ENCODE measurements at places on chromosomes 5 and 9.

DNA sequence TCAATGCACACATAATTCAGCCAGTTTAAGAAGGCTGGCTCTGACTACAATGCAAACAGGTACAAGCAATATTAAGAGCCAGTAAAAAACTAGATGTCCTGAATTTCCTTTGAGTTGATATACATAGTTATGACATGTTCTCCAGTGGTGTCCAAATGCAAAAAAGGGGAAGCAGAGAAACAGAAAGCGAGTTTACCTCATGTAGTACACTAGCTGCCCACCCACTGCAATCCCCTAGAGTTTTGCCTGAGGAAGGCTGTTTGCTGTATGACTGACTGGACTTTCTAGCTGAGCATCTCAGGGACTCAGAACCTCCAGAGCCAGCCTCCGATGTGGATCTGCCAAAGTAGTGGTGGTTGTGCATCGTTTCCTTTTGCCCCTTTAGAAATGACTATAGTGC lies 44.8 kb upstream of the SLC1A3 start:
- DNase-seq: no peak

DNA sequence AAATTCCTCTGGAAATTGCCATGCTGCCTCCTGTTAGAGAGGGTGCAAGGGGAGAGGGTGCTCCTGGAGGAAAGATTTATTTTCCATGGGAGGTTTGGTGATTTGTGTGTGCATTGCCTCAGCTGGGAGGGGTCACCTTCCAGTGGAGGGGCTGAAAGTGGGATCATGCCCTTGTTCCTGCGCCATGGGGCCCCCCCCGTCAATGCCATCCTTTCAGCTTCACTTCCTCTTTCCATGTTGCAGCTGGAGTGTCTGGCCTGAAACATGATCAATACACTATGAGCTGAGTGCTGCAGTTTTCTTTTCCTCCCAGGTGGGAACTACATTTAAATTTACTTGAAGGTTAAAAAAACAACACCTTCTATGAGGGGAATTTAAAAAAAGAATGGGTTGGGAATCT lies 176.8 kb downstream of the MELK start:
- no peak for DNase-seq

DNA sequence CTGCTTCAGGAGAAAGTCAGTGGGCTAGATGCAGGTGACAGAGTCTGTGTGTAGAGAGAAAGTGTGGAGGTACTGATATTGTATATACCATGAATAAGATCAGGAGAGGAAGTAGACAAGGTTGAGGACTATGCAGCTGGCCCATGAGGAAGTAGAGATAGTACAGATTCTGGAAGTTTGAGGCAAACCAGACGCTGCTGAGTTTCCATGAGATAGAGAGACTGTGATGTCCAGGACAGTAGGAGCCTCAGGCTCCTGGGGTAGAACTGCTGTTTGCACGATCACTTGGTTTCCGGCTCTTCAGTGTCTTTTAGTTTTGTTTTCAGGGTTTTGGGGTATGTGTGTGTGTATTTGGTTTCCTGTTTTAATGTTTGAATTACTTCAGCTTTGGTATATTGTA lies 13.6 kb downstream of the OTULINL start:
- DNase-seq: no peak

- no peak for DNase-seq
These were observed 35.7 kb upstream of the TXN start for GRCh38 chr9:110291921-110292557.

DNA sequence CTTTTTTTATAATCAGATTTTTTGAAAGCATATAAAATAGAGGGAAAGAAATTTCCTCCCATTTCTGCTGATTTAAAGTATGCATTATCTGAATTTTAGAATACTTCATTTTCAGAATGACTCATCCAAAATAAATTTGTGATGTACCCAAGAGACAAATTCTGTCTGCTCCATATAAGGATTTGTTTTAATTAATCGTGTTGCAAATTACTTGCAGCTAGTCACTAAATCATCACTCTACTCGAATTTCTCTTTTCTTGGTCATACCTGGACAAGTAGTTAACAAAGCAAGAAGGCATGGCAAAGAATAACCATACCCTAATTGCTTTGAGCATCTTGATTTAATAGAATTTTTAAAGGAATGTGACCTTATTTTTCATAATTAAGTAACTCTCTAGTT lies 284.1 kb upstream of the GRAMD2B start:
- DNase-seq: no peak

- DNase-seq: no peak
These were observed 62.6 kb downstream of the ELL2 start for GRCh38 chr5:95899006-95899405.

DNA sequence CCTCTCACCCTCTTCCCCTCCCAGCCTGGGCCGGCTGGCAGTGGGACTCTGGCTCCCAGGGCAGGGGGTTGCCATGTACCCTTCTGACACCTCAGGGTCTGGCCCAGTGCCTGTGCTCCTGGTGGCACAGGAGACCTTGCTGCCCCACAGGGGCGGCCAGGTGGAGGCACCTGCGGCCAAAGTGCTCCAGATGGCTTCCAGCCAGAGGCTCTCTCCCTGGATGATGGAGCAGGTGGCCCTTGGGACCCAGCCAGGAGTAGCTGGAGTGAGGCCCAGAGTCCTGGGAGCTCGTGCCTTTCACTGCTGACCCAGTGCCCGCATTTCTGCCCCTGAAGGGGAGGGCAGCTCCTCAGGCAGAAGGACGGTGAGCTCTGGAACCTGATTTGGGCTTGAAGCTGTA lies 87.3 kb downstream of the NTNG2 start:
- DNase-seq: no peak

- DNase-seq: no peak
These were observed 40.9 kb downstream of the CETN3 start for GRCh38 chr5:90368454-90369246.

GRCh38 chr9:129281506-129282145 lies 103.6 kb upstream of the IER5L start:
- DNase-seq: no peak

DNA sequence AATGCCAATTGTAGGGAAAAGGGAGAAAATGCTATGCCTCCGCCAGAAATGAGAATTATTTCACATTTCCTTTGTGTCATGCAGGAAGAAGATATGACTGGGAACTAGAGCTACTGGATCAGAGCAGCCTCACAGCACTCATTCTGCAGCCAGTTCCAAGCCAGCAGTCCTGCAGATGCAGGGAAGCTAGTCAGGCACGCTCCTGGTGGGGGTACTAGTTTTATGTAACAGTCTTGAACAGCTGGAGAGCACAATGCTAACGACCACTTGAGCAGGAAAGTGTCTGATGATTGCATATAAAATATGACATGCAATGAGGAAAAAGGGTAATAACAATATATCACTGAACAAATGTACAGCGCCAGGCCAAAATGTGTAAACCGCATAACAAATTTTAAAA lies 21.7 kb downstream of the CDH10 start:
- no peak for DNase-seq

DNA sequence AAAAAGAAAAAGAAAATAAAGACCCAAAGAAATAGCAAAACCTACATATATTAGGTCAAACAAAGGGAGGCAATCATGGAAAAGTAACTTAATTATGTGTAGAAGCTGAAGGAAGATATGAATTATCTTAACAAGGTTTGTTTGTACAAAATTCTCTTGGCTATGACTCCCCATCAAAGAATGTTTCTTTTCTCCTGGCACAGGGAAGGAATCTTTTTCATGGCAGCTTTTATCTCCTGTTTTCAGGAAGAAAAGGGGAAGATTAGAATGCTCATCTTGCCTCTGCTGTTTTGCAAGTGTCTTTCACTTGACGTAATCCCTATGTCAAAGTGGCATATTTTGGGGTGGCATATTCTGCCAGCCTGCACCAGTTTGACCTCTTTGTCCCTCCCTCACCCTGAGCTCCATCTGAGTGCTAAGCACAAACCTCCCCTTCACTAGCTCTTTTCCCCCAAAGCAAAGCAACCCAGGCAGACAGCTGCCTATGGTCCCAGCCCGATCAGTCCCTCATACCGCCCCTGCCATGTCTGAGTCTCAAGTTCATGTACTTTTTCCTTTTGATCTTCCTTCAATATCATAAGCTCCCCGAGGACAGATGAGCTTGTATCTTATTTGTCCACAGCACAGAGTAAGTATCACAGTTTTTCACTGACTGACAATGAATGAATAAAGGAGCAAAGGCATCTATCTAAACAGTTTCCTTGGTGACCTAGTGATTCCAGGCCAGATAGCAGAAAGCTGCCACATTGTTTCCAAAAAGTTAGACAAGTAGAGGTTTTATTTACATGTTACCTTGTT lies 242.8 kb upstream of the ANKRD55 start:
- DNase-seq: no peak

DNA sequence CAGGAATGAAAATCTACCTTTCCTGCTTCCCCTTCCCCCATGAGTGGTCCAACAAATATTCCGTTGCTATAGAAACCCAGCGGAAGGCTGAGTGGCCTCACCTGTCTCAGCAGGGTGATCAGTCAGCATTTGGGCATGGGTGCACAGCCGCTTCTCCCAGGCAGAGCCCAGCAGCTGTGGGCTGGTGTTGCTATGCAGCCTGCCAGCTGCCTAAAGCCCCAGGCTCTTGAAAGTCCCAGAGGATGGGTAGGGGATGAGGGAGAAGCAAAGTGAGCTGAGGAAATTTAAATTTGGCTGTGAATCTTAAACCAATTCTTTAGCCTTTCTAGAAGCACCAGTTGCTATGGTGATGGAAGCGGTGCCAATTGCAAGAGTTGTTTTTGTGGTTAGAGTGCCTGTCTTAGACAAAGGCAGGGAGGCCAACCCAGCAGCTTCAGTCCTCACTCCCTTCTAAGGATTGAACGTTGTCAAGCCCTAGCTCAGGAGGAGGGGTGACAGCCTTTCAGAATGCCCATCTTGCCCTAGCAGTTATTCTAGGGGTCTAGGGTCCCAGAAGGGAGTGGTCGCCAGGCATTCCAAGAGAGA lies 151.5 kb upstream of the PITX1 start:
- peak; percentile 32 for DNase-seq

GRCh38 chr5:169020102-169020501 lies 280.8 kb downstream of the SLIT3 start:
- peak; percentile 75 for DNase-seq

DNA sequence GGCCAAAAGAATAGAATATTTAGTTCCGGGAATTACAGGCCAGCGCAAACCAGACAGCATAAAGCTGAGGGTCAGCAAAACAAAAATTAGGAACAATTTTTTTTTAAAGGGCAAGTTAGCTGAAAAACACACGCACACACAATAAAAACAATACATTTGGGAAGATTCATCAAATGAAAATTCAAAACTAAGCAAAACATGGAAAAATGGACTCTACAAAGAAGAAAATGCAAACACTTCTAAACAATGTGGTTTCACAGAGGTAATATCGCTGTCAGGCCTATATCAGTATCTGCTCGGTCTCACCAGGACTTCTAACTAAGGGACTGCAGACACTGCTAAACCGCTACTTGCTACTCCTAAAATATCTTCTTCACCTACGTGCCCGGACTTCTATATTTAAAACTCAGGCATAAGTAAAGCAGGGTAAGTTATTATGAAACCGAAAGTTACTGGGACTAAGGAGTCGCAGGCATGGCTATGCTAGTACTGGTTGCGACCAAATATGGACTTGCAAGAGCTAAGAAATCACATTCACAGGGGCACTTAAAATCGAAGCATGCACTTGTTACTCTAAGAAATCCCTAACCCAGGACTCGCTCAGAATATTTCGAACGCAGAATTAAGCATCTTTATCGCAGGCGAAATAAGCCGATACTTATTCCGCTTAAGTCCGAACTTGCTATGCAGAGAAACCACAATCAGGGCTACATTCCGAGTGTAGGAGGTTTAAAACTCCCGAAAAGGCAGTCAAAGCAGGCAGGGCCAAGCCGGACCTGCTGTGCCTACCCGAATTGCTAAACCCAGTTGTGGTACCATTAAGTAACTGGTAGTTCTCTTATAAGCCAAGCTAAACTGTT lies 2.3 kb downstream of the ANXA2R start:
- peak; percentile 55 for DNase-seq

GRCh38 chr9:135215571-135216161 lies 128.2 kb downstream of the OLFM1 start:
- no peak for DNase-seq

DNA sequence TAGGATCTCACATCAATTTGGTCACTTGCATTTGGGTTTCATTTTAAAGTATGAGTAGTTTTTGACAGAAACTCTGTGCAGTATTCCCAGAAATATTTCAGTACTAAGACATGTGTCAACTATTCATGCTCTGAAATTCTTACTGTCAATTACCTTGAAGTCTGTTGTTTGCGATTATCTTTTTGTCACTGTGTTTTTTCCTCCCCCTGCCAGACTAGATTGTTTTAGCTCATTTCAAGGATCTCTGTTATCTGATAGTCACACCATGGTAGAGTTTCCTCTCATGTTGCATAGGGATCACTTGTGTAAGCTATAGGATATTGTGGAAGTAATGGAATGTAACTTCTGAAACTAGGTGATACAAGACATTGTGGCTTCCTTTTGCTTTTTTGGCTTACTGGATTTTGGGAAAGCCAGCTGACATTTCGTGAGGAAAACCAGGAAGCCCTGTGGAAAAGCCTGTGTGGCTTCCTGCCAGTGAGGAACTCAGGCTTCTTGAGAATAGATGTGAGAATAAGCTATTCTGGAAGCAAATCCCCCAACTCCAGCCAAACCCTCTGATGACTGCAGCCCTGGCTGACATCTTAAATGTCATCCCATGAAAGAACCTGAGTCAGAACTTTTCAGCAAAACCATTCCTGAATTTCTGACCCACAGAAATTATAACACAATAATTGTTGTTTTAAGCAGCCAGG lies 122.2 kb downstream of the FGF10 start:
- DNase-seq: peak; percentile 74

DNA sequence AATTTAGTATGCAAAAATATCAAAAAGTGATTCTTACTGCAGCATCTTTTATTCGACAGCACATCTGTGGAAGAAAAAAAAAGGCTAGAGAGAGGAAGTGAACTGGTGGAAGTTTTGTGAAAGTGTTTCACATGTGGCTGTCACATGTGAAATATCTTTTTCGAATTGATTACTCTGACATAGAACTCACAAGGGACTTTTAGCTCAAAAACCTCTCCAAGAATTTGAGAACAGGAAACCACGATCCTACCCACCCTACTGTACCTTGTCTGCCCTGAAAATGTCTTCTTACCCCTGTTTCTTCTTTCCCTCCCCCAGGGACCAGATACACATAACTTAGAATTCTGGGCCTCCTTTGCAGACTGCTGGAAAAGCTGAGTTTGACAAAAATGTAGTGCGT lies 106.5 kb upstream of the PRRC1 start:
- DNase-seq: no peak
